ENCODE measurements at places on chromosomes 5 and 9. TPM values are rescaled to one million over a fixed set of nuclear protein-coding genes. Genes with fewer than 3 reads are reported as not detected.

SPATA31E1 gene
- not detected for total RNA-seq

NUP155 gene
- total RNA-seq = 25.5 TPM

TXNDC8 gene
- not detected for total RNA-seq

ARHGEF28 gene
- total RNA-seq = 15.7 TPM

MAMDC2 gene
- total RNA-seq = 1.8 TPM

RABGAP1 gene
- total RNA-seq = 15.2 TPM

MEIKIN gene
- total RNA-seq = not detected

PGM5 gene
- 0.05 TPM for total RNA-seq

PLAC8L1 gene
- total RNA-seq = not detected

FAM78A gene
- total RNA-seq = 0.37 TPM

PTGDS gene
- not detected for total RNA-seq

C5orf58 gene
- total RNA-seq = not detected

NDUFAF2 gene
- 43.9 TPM for total RNA-seq

DRD1 gene
- total RNA-seq = not detected

CDH6 gene
- 11.3 TPM for total RNA-seq

PCDHGB4 gene
- total RNA-seq = 2.2 TPM

RMND5B gene
- total RNA-seq = 21.9 TPM

PAEP gene
- total RNA-seq = not detected

FOXD4L4 gene
- total RNA-seq = 0.19 TPM

GRIN3A gene
- not detected for total RNA-seq

GPR150 gene
- not detected for total RNA-seq

LECT2 gene
- not detected for total RNA-seq

OLFML2A gene
- 37.5 TPM for total RNA-seq

OTULINL gene
- 0.99 TPM for total RNA-seq

ARHGEF37 gene
- 14.7 TPM for total RNA-seq

TMC1 gene
- not detected for total RNA-seq

RHOBTB3 gene
- 48.9 TPM for total RNA-seq

PCDHGC3 gene
- total RNA-seq = 21.0 TPM

BTNL3 gene
- not detected for total RNA-seq

PCDHGA4 gene
- total RNA-seq = 0.23 TPM

HARS2 gene
- total RNA-seq = 35.0 TPM

FAM163B gene
- total RNA-seq = not detected

HNRNPK gene
- total RNA-seq = 498 TPM

LRRC19 gene
- total RNA-seq = not detected

Measured in airway epithelial cell (primary cell).